ENCODE measurements at places on chromosomes 5 and 9.
A peak's percentile ranks its signal among the peaks of the same experiment; 100 is the strongest.

DNA sequence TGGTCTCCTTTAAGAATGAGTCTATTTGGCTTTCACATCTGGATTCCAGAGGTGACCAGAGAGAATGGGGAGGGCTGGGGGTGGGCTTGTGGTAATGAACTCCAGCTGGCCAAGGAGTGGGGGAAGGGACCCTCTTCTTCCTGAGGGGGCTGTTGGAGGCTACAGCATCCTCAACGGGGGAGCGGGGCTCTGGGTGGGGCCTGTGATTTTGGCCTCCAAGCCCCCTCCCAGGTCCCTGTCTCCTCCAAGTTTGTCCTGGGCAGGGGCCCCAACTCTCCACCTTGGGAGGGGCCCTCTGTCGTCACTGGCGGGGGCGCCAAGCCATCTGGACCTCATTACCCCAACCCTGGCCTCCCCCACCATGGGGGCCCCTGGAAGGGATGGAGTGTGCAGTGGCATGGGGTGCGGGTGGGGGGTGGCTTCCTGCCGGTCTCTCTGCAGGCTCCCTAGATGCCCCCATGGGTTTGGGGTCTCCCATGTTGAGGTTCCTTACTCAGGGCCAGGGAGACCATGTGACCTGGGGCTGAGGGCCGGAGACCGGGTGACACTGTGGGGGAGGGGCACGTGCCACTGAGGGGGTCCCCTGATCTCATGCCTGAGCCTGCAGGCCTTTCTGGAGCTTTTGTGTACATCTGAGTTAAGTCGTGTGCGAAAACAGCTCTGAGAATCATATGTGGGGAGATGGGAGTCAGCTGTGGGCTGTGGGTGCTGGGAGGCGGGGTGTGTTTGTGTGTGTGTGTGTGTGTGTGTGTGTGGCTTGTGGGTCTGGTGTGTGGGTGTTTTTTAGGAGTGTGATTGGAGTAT is 32.4 kb downstream of the GOLGA2 start:
- DNase-seq: no peak

DNA sequence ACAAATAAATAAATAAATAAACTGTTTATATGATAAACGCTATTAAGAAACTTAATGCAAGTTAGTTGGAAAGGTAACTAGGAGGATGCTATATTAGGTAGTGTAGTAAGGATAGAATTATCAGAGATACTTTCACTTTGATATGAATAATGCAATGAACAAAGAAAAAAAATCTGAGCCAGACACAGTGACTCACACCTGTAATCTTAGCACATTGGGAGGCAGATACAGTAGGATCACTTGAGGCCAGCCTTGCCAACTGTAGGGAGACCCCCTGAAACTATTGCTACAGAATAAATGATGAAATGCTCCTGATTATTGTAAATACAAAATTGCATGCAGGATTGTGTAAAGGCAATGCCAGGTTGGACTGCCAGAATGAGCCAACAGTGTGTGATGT is 109.2 kb downstream of the ANXA2R start:
- DNase-seq: no peak

GRCh38 chr9:93646640-93647178 is 70.3 kb downstream of the PHF2 start:
- DNase-seq: no peak

- DNase-seq: peak; percentile 93
Observed at GRCh38 chr9:21813575-21814473, 11.4 kb downstream of the MTAP start.

Measured in inflammatory macrophage treated with lipopolysaccharide for 4 hours (primary cell).